Activated naive CD4-positive, alpha-beta T cell treated with anti-CD3 and anti-CD28 coated beads, Interleukin-2, amount 50 U/mL, for 72 hours (primary cell): ENCODE measurements at places on chromosomes 11 and 22.

DNA sequence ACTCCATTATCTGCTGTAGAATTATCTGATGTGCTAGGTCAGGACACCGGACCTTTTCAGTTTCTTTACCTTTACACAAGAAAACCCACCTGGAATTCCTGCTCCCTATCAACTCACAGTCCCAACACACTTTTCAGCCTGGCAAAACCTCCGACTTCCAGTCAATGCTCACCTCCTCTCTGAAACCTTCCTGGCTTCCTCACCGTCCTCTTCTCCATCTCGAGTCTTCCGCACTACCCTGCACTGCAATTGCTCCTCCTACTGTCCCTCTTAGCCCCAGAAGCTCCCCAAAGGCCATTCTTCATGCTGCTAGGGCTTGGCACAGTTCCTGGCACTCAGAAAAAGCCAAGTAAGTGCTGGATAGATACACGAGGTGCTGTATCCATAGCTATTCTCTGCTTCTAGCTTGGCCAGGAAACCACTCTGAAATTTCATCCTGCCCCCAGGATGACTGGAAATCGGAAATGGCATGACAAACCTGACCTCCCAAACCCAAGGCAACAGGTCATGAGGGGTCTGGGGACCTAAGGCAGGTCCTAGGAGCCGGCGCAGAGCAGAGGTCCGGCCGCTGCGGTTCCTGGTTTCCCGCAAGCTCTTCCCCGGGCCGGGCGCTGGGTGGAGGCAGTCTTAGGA, 702 bp downstream of the SYN3 start:
- no peak for DNase-seq

DNA sequence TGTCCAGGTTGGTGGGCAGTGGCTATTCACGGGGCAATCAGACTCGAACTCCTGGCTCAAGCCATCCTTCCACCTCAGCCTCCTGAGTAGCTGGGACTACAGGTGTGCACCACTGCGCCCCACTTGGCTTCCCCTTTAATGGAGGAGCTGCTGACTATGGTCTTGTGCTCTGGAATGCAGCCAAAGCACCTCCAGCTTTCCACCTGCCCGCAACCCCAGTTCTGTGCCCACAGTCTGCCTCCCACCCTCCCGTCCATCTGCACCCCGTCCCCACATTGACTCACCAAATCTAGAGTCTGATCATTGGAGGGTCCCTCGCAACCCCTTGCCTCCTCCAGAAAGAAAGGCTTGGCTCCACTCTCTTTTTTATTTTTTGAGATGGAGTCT, 41.0 kb downstream of the KCNJ4 start:
- DNase-seq: no peak

DNA sequence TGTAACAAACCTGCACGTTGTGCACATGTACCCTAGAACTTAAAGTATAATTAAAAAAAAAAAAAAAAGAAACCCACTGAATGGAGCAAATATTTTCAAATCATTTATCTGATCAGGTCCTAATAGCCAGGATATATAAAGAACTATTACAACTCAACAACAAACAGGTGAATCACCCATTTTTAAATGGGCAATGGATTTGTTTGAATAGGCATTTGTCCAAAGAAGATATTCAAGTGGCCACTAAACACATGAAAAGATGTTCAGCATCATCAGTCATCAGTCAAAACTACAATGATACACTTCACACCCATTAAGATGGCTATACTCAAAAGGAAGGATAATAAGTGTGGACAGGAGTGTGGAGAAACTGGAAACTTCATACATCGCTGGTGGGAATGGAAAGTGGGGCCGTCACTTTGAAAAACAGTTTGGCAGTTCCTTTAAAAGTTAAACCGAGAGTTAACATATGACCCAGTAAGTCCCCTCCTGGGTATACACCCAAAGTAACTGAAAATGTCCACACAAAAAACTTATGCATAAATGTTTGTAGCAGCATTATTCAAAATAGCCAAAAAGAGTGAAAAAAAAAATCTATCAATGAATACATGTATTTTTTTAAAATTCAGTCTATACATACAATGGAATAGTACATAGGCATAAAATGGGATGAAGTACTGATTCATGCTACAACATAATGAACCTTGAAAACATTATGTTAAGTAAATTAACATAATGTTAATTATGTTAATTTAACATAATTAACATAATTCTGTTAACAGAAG, 53.1 kb downstream of the ARRB1 start:
- no peak for DNase-seq

- no peak for DNase-seq
Observed at GRCh38 chr22:17817079-17817478, 42.8 kb upstream of the BID start.

- DNase-seq: no peak
Observed at GRCh38 chr11:64719406-64719805, 3.6 kb downstream of the NRXN2 start.
